Vagina (tissue), 2 donors: ENCODE measurements at places on chromosomes 7 and 10. TPM values are rescaled to one million over a fixed set of nuclear protein-coding genes. Genes with fewer than 3 reads are reported as not detected.

DNA sequence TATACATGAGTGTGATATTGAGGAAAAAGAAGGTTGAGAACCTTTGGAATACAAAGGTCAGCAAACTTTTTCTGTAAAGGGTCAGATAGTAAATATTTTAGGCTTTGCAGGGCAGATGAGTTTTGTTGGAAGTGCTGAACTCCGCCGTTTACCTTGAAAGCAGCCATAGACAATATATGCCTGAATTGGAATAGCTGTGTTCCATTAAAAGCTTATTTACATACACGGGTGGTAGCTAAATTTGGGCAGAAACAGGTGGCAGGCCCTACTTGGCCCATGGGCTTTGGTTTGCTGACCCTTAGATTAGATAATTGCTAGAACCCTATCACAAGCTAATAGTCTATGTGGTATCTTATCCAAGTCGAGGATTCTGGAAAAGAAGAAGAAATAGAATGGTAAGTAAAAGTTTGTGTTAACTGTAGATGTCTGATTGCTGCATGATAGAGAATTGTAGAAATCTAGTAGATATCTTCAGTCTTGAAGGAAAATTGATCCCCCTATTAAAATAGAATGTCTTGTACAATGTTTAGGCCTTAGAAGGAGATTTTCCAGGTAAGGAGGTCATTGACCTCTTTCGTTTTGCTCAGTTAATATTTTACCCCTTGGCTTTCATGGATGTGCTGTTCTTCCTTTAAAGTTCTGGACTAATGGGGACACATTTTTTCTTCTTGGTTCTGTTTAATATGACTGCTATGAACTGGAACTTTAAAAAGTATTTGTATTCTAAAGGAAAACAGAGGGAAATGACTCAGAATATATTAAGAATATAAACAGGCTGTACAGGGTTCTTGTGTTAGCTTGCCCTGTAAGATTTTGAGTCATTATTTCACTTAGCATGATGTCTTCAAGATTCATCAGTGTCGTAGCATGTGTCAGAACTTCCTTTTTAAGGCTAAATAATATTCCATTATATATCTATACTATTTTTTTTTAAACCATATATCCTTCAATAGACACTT lies 8.0 kb downstream of the RBM33 start:
- no peak for DNase-seq

DNA sequence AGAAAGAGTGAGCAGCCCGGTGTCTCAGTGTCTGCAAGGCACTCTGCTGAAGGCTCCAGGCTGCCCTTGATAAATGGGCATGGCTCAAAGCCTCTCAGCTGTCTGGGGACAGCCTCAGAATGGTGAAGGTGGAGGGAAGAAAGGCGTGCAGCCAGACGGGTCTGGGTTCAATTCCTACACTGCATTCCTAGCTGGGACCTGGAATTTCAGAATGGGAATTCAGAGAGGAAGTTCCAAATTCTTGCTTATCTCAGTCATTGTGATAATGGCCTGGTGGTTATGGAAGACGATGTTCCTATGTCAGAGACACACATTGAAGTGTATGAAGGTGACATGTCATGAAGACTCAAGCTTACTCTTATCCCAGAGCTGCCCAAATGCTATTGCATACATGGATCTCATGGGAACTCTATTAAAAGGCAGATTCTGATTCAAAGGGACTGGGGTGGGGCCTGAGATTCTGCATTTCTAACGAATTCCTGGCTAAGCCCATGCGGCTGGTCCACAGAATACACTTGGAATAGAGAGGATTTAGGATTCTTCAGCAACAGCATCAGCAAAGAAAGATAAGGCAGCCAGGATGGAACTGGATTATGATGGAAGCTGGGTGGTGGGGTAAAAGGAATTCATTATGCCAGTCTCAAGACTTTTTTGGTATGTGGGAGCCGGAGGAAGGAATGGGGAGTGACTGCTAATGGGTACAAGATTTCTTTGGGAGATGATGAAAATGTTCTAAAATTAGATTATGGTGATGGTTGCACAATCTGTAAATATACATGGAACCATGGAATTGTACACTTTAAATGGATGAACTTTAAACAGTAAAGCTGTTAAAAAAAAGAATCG lies 82.6 kb upstream of the ZMIZ1 start:
- no peak for DNase-seq

DNA sequence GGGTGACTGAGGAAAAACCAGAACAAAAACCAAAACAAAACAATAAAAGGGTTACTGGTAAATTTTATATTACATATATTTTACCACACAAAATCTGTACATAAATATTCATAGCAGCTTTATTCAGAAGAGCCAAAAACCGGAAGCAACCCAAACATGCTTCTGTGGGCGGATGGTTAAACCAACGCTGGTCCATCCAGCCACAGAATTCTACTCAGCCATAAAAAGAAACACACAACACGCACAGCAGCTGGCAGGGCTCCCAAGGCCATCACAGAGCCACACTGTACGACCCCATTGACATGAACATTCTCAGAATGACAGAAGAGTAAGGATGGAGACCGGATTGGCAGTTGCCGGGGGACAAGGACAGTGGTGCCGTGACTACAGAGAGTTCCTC lies 83.6 kb downstream of the PROSER2 start:
- no peak for DNase-seq

GRCh38 chr10:1035201-1035600 lies 9.5 kb upstream of the IDI2 start:
- DNase-seq, result no peak

ACSM6 gene
- not detected for total RNA-seq
